ENCODE measurements at places on chromosomes 1 and 21.

DNA sequence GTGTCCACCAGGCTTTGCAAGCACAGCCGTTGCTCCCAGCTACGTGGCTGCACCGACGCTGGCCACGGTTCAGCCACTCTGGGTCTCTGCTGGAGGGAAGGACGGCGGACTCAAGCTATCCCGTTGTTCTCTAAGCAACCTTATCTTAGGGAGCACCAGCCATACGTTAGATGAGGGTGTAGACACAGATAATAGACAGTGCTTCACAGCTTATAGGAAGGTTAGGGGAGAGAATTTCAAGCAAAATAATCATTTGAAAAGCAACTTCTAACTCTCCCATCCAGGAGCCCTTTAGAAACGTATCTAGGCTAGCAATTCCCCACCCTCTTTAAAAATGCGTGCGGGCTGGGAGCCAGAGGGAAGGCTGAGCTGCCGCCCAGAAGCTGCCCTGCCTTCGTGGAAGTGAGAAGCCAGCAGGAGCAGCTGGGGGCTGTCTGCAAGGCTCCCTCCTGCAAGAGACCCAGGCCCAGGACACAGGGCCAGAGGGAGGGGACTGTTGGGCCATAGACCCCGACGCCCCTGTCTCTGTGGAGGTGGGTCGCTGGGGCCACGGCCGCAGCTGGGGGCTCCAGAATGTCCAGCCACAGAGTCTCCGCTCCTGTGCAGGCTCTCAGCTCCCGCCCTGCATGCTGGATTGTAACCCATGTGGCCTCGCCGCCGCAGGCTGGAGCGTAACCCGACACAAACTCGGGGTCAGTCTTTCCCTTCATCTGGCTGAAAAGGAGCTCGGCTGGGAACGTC is 31.2 kb upstream of the COL6A2 start:
- no peak for DNase-seq

DNA sequence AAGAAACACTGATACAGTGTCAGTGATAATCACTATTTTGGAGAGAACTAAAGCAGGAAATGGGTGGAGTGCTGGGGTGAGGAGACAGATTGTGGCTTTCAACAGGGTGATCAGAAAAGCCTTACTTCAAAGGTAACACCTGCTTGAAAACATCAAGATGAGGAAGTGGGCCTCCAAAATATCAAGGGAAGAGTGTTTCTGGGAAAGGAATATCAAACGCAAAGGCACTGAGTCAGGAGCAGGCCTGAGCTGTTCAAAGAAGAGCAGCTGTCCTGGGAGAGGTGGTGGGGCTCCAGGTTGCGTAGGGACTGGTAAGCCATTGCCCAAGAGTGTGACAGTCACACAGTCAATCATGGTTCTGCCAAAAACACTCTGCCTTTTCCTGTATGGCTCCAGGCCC is 47.1 kb upstream of the ATP1A1 start:
- no peak for DNase-seq

GRCh38 chr1:50966991-50967390 is 3.1 kb upstream of the CDKN2C start:
- DNase-seq: no peak

DNA sequence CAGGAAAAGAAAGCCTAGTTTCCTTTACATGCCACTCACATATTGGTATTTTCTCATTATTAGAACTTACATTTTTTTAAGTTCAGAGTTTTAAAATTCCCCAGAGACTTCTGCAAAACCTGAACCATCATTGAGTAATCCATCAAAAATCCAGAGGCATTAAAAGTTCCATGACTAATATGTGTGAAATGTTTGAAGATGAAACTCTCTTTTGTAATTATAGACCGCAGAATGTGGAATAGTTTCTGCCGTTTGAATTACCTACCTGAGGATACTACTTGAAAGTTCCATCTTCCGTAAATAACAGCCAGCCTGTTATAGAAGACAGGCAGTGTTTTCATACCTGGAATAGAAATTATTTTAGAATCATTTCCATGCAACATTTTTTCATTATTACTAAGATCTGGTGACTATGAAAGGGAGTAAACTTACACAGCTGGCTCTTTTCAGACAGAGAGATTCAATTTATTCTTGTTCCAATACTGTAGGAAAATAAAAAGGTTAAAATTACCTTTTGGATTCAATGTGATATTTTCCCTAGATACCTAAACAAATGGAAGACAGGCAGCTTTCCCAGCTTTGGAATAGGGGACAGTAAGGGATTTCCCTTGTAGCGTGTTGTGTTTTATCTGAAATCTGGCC is 131.4 kb downstream of the ST6GALNAC5 start:
- DNase-seq: no peak

Data from stimulated activated CD4-positive, alpha-beta T cell treated with anti-CD3 and anti-CD28 coated beads, Interleukin-12 subunit alpha, Interleukin-12 subunit beta, amount 100 ng/mL, for 24 hours (primary cell).